ENCODE measurements at places on chromosomes 6 and 20. TPM values are rescaled to one million over a fixed set of nuclear protein-coding genes. Genes with fewer than 3 reads are reported as not detected.

- no peak for DNase-seq
Observed at GRCh38 chr6:99338188-99338587, 11.3 kb downstream of the FAXC start.

GRCh38 chr20:23419995-23420901, 1.0 kb downstream of the NAPB start:
- DNase-seq, result peak; percentile 65

Gene APCDD1L
- total RNA-seq, result 14.6 TPM

DNA sequence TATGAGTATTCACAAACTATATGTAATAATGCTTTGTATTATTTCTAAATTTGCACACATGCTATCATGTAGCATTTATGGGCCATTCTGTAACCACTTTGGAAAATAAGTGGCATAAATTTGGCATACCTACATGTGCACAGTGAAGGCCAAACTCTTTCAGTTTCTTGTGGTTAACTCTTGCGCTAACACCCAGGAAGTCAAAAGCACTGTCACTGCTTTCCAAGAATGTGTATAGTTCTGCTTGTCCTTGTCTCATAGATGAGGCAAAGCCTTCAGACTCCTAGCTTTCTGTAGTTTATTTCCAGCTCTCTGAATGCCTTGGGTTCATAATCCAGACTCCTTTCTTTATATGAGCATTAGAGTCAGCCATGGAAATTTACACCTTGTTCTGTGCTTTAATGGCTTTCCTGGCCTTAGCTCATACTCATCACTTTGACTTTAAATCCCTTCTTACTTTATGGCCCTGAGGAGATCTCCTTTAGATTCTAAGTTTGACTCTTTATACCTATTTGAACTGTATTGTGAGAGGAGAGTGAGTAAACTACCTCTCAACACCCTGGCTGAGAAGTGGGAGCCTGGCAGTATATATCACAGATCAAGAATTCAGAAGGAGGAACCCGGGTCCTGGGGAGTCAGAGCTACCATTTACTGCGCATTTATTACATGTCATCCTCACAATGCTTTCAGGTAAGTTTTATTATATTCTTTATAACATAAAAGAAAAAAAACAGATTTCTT, 949 bp upstream of the SLC17A3 start:
- DNase-seq, result no peak

- DNase-seq, result no peak
Observed at GRCh38 chr20:1900321-1900801, 5.2 kb downstream of the SIRPA start.

- no peak for DNase-seq
Observed at GRCh38 chr20:4714818-4715217, 6.9 kb upstream of the PRND start.

- no peak for DNase-seq
Observed at GRCh38 chr20:45515147-45515913, at the start of gene SPINT3. Gene SPINT3, minus strand, starts transcription at chr20:45515622. Its CDS starts 14 bp downstream, at chr20:45515608.

Gene HAO1
- not detected for total RNA-seq

- DNase-seq, result no peak
Observed at GRCh38 chr6:107555449-107555848, 65.5 kb downstream of the SOBP start.

Gene ID4
- 85.1 TPM for total RNA-seq

Gene WFDC2
- total RNA-seq, result 2.3 TPM

Gene HMGCLL1
- total RNA-seq, result 0.29 TPM

- DNase-seq, result no peak
Observed at GRCh38 chr6:31272836-31273626, 1.1 kb upstream of the HLA-C start.

Gene PTPRT
- total RNA-seq, result 0.18 TPM

DNA sequence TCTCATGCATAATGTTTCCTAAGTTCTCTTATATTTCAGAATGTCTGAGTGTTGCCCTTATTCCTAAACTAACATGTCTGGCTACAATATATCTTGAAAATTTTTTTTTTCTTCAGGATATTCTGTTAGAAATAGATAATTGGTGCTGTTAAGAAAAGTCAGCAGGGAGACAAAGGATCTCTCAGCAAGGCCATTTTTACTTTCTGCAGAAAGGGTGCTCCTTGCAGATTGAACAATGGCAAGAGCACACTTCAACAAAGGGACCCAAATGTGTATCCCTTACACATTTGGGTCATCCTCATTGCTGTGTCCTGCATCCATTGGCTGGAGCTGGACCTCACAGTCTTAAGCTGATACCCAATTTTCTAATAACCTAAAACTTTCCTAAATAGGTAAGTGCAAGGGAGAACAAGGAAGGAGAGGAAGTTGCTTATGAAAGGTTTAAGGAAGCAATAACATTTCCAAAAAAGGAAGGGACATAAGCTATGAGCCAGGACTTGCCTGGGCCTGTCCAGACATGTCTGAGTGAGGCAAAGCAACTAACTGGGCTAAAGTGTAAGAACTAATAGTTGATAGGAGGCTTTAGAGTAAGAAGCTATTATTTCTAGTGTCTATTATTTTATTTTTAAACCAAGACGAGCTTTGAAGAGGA, 429.6 kb downstream of the BCKDHB start:
- DNase-seq, result no peak

DNA sequence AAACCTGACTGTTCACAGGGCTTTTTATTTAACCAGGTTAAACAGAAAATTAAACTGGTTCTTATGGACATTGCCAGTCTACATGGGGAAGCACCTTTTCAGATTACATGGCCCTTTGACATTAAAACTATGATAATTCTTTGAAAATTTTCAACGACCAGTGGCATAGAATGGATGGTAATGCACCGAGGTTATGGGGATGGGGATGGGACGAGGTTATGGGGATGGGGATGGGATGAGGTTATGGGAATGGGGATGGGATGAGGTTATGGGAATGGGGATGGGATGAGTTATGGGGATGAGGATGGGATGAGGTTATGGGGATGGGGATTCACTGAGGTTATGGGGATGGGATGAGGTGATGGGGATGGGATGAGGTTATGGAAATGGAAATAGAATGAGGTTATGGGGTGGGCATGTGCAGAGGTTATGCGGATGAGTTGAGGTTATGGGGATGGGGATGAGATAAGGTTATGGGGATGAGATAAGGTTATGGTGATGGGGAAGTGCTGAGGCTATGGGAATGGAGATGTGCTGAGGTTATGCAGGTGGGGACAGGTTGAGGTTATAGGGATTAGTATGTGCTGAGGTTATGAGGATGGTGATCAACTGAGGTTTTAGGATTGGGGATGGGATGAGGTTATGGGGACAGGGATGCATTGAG, 541.9 kb downstream of the CDH26 start:
- no peak for DNase-seq

- DNase-seq, result no peak
Observed at GRCh38 chr20:63309261-63310071, 16.5 kb downstream of the COL20A1 start.

GRCh38 chr6:27830212-27830599, 82.0 kb downstream of the OR2B2 start:
- no peak for DNase-seq

DNA sequence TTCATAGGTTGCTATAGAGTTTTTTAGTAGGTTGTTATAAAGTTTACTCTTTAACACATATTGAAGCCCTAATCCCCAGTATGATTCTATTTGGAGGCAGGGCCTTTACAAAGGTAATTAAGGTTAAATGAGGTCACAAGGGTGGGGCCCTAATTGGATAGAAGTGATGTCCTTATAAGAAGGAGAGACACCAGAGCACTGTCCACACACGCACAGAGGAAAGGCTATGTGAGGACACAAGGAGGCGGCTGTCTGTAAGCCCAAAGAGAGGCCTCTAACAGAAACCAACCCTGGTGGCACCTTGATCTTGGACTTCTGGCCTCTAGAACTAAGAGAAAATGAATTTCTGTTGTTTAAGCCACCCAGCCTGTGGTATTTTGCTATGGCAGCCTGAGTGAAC, 98.5 kb downstream of the GJA10 start:
- DNase-seq, result no peak

- DNase-seq, result no peak
Observed at GRCh38 chr6:168528474-168529095, 87.6 kb downstream of the SMOC2 start.

Gene PCK1
- 0.39 TPM for total RNA-seq

Gene SLC24A3
- 24.9 TPM for total RNA-seq

Gene B4GALT5
- 35.9 TPM for total RNA-seq

- no peak for DNase-seq
Observed at GRCh38 chr6:157599191-157599590, 218.2 kb downstream of the ZDHHC14 start.

Gene TRIM10
- not detected for total RNA-seq
